Islet precursor cell (in vitro differentiated cells): ENCODE measurements at places on chromosomes 11 and 22.

DNA sequence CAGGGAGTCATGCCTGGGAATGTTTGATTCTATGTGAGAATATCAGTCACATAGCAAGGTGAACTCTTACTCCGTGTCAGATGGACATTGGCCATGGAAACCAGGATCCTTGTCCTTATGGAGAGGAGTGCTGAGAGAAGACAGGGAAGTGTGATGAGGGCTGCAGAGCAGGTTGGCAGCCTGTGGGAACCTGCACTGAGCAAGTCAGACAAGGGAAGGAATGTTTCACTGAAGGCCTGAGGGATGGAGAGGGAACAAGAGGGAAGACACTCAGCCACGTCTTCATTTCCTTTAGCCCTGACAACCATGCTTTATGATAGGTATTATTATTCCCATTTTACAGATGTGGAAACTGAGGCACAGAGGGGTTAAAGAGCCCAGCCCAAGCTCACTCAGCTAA, 38.4 kb upstream of the HORMAD2 start:
- DNase-seq: peak; percentile 45

GRCh38 chr11:102148059-102148458, 37.8 kb downstream of the YAP1 start:
- DNase-seq: no peak

- DNase-seq: no peak
These were observed 149.7 kb downstream of the CTTN start for GRCh38 chr11:70547821-70548670.

DNA sequence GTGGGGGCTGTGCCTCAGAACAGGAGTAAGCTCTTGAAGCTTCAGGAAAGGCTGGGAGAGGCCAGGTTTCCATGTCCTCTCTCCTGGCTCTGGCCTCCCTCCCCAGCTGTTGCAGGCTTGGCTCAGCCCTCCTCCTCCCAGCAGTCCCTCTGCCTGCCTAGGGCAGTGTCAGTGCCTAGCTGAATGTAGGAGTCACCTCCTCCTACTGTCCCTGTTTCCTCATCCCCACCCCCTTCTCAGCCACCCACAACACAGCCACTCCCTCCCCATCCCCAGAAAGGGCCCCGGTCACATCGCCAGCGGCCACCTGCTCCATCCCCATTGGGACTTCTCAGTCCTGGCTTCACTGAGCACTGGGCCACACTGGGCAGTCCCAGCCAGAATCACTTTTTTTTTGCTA, 2.9 kb upstream of the FBLN1 start:
- peak; percentile 64 for DNase-seq

DNA sequence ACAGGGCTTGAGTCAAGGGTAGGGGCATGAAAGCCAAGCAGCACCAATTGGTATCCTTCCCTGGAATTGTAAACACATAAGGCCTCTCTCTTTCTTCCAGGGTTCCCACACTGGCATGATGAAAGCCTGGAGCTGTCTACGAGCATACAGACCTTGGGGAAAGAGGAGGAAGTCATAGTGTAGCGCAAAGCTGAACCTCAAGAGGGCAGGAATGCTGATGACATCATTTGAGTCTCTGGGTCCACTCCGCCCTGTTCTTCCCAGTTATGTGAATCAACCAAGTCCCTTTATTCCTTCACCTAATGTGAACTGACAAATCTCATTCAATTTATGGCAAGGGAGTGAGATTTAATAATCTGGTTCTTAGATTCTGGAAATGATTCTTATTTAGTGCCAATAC, 266.4 kb upstream of the NCAM1 start:
- DNase-seq: no peak

DNA sequence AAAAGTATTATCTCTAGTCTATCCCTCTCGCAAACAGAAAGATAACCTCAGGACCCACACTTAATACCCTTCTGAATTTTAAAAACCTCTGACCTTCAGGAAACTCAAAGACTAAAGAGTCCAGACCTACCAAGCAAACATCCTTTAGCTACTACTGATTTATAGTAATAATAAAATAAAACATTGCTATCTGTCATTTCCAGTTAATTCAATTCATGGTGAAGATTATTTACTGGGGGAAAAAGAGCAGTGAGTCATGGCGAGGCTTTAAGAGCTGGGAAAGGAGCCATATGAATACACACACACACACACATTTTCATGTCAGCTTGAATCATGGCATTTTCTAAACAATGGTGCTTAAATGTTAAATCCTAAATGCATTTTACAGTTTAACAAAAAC, 87.1 kb downstream of the FAM76B start:
- no peak for DNase-seq
